Activated naive CD4-positive, alpha-beta T cell (primary cell): ENCODE measurements at places on chromosomes 6 and 20.

DNA sequence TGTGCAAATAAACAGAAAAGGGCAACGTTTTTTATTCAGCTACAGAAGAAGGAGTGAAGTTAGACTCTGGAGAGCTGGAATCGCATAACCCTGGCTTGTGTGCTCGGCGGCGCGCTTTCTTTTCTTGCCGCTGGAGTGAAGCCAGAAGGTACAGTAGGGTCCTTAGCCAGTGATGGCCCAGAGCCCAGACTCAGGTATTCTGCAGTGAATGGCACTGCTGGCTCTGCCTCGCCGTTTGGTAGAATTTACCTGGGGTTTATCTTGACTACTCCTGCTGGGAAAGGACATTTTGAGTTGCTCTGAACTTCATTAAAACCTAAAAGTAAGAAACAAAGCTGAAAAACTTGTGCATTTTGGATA, 56.9 kb upstream of the TIAM2 start:
- no peak for DNase-seq

DNA sequence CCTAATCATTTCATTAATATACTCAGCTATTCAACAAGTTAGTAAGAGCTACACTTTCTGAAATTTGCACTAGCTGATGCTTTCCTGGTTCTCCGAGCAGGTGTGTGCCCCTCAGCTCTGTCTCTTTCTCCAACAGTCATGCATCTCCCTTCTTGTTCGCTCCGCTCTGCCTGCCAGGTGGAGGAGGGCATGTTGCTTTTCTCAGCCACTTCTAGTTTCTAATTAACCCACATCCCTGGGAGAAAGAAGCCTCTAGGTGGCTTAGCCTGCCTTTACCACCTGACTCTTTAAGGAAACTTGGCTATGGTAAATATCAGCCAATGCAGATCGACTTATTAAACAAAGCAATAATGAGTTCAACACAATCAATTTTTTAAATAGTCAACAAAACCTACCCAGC, 34.2 kb downstream of the LRFN2 start:
- no peak for DNase-seq

GRCh38 chr6:75386050-75386770, 101.6 kb upstream of the TMEM30A start:
- no peak for DNase-seq

GRCh38 chr20:37389844-37390275, 43.9 kb downstream of the SRC start:
- no peak for DNase-seq

DNA sequence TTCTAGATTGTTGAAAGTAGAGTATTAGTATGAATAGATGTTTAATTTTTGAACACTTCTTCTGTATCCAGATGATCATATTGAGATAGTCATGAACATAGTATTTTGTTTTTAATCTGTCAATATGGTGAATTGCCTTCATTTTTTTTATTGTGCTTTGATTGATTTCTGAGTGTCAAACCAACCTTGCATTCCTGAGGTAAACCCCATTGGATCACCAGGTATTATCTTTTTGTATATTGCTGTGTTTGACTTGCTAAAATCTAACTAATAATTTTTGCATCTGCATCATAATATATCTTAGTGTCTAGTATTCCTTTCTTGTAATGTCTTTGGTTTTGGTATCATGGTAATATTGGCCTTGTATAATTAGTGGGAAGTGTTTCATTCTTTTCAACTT, 25.5 kb downstream of the SERPINB1 start:
- no peak for DNase-seq
